Stimulated activated CD8-positive, alpha-beta memory T cell treated with anti-CD3 and anti-CD28 coated beads, Interleukin-4, amount 100 ng/mL, for 48 hours (primary cell): ENCODE measurements at places on chromosomes 3 and 15.

- DNase-seq, result no peak
Measured at GRCh38 chr15:37053166-37053565, 47.2 kb downstream of the MEIS2 start.

DNA sequence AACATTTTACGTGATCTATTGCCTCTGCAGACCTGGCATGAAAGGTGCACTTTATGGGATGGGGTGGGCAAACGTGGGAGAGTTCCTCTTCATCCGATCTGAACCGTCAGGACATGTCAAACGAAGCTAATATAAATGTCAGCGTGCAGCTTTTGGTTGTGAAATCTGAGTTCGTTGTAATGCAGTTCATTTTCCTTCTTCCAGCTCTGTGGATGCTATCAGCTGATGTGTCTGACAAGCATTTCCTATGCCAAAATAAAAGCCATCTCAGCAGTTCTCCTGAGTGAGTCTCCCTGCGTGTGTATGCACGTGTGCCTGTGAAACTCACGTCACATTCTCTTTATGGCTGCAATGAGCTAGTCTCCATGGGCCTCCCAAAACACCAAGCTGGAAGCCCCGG lies 512.3 kb downstream of the MCTP2 start:
- no peak for DNase-seq

DNA sequence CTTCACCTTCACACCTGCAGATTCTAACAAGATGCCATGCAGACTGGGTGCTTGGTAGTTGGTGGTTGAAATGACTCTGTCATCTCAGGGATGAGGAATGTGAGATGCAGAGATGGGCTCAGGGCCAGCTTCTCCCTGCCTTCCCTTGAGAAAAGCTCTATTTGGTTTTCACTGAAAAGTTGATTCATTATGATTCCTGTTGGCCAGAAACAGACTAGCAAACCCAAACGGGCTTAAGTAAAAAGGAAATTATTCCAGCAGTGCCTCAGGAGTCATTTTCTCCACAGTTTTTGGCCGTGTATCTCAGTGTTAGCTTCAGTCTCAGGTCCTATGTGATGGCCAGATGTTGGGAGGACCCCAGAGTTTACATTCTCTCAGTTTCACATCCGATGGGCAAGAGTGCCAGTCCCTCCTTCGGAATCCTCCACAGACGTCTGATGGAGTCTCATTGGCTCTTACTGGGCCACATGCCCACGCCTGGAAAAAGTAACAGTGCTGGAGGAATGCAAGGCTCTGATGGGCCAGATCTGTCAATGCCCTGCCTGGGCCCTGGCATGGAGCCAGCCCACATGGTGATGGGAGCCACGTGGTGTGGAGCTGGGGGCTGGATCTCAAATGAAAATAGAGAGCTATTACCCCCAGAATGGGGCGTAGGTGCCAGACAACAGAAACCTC lies 22.3 kb upstream of the SACM1L start:
- DNase-seq, result no peak

- no peak for DNase-seq
Measured at GRCh38 chr3:51963951-51964451, 3.3 kb downstream of the PCBP4 start.

DNA sequence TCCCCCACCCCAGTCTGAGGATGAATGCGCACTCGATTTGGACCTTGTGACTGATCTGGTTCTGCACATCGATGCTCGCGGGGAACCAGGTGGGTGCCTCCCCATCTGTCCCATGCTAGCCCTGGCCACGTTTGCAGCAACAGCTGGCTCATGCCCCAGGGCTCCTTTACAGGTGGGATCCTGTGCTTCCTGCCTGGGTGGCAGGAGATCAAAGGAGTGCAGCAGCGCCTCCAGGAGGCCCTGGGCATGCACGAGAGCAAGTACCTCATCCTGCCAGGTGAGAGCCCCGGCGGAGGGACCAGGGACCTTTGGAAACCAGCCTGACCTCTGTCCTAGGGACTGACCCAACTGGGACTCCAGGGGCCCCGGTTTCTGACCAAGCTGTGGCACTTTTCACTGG lies 44.3 kb downstream of the DHX30 start:
- no peak for DNase-seq

DNA sequence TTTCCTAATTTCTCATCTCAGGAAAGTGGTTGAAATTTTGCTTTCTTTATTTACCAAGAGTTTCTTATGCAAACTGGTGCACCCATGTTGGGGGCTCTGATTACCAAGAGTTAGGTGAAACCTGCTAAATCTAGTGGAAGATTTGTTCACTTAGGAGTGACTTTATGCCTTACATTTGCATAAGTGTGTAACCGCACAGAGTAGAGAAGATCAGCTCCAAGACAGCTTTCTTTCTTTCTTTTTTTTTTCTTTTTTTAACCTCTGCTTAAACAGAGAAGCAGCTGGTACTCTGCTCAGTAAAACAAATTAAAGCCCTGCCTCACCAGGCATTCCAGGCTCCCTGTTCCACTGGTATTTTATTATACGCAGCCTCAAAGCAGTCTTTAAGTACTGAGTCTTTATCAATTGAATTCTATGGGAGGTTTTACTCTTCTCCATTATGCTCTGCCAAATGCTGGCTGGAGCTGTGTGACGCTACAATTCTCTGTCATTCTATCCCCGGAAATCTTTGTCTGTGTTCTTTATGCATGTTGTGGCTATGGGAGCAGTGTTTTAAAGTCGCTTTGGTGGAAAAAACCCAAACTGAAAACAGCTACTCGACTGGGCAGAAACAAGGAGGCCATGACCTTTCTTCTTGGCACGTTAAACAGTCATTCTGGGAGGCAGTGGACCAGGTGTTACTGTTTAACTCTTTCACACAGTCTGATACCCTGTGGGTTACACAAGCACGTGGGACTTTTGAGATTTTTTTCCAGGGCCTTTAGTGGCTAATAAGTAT lies 55.2 kb upstream of the GBE1 start:
- no peak for DNase-seq

DNA sequence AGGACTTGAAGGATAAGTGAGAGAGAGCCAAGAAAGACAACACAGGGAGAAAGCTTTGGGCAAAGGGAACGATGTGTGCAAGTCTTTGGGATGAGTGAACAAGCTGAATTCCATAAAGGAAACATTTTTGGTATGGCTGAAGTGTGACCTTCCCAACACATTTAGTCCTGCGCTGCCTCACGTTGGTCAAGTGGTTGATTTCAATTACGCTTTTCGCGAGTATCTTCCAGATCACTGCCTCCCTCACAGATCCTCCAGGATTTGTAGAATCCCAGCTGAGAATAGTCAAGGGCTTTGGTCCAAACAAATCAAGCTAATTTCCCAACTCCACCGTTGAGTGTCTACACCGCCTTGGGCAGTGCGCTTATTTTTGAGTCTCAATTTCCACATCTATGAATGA lies 338.4 kb upstream of the ADAMTS9 start:
- no peak for DNase-seq

DNA sequence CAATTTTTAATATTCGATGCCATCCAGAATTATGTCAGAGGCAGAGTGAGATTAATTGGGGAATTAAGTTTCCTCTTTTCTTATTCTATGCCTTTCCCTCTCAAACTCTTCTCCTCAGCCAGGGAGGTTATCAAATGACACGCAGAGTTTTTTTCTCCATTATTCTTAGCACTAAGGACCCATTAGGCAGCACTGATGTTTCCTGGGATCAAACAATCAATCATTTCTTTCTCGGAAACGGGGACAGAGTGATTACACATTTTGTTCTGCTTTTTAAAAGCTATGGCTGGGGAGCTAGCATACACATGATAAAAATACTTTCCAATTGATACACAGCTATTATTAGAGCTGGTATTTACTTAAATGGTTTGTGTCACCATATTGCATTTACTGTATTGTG lies 35.3 kb upstream of the PSMD6 start:
- no peak for DNase-seq

DNA sequence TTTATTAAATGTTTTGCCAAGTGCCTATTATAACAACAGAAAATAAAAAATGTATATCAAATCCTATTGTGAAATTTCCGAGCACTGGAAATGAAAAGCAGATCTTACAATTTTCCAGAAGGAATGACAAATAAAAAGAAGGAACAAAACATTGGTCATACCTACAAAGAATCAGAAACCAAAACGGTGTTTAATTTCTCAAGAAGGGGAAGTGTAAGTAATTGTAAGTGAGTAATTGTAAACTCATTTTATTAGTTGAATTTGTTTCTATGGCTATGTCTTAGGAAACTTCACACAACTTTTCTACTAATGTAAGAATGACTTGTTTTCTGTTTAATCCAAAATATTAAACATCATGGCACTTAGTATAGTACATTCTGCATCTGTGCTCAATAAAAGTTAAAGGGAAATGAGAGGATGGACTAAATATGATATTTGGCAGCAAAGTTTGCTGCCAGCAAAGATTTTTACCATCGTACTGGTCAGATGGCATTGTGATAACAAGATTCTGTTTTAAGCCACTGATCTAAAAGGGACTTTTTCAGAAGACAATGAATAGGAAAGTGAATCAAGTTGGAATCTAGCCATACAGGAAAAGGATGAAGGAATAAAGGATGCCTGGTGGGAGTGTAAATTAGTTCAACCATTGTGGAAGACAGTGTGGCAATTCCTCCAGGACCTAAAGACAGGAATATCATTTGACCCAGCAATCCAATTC lies 232.4 kb downstream of the NFKBIZ start:
- DNase-seq, result no peak

GRCh38 chr3:10515396-10515795 lies 10.0 kb upstream of the ATP2B2 start:
- no peak for DNase-seq

GRCh38 chr15:85091990-85092389 lies 110.3 kb downstream of the PDE8A start:
- no peak for DNase-seq

DNA sequence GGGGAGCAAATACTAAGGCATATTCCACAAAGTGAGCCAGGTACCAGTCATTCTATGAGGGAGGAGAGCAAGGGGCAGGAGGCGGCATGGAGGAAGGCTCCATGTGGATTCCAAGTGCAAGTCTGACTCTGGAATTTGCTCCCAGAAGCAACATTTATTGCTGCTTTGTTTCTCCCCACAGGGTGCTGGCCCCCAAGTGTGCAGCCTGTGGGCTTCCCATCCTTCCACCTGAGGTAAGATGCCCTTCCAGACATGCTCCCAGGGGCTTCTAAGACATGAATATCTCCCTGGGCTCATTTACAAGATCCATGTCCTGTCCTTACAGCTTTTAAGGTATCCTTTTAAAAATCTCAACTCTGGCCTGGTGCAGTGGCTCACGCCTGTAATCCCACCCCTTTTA lies 15.9 kb upstream of the SACM1L start:
- no peak for DNase-seq

- no peak for DNase-seq
Measured at GRCh38 chr3:4849136-4849535, 130.1 kb upstream of the BHLHE40 start.

GRCh38 chr15:63048115-63048775 lies 5.7 kb downstream of the TPM1 start:
- DNase-seq, result peak; percentile 91

GRCh38 chr15:70437882-70438451 lies 325.4 kb downstream of the UACA start:
- DNase-seq, result no peak

DNA sequence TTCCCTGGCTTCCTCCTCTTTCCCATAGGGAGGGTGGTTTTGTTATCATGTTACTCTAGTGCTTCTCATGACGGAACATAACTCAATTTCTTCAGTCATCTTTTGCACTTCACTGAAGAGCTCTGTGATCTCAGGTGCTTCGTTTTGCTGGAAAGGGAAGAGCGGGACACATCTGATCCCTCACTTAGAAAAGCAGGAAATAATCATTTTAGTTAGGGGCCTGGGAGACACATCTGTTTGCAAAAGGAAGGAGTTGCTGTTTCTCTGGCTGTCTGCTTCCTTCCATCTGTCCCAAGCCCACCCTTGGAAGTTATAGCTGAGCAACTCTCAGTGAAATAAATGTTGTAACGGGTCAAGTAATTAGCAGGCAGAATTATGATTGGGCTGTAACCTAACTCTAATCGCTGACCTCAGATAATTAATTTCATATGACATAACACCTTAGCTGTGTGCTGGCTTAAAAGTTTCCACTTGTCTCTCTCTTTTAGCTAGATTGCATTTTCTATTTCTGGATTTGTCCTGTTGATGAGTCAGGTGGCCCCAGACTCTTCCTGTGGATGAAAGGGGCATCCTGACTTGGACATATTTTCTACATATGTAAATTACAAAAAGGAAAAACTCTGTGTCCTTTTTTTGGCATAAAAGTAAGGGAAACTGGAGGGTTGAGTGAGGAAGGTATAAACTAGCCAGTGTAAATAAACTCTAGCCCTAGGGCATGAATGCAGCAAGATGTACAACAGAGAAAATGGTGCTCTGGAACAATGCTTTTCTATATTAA lies 11.0 kb upstream of the FILIP1L start:
- DNase-seq, result no peak
